T-helper 2 cell treated with Interferon-gamma antibody and Interleukin-4, amounts not matched to agents 5 μg/mL and 100 μg/mL, for 36 hours (primary cell): ENCODE measurements at places on chromosomes 16 and 17.

GRCh38 chr17:32609884-32610650 is 123.3 kb downstream of the CDK5R1 start:
- no peak for DNase-seq

DNA sequence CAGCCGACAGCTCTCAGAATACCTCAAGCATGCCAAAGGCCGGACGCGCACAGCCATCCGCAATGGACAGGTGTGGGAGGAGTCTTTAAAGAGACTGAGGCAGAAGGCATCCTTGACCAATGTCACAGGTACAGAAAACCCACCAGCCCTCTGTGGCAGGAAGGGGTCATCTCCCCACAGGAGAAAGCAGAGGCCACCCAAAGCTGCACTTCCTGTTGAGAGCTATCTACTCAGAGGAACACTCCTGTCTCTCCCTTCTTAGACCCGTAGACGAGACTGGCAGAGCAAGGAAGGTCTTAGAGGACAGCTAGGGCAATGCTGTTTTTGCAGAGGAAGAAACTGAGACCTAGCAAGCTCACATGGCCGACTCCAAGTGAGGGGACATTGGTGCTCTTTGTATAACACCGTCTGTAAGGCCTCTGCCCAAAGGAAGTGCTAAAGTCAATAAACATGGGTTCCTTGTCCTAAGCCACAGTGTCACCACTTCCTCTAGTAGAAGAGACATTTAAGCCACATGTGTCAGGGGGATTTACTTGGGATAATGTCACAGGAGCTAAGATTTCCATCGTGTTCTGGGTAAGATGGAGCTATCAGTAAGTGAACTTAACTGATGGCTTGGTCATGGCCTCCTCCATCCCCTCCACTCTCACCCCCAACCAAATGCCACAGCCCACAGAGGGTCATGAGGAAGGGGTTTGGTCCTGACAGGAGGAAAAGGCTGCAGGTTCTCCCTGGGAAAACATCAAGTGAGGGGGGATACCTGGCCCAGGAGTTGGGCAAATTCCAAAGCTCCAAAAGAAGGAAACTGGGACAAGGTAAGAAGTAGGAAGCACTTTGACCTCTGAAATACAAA is 9.4 kb downstream of the LPO start:
- DNase-seq, result no peak

DNA sequence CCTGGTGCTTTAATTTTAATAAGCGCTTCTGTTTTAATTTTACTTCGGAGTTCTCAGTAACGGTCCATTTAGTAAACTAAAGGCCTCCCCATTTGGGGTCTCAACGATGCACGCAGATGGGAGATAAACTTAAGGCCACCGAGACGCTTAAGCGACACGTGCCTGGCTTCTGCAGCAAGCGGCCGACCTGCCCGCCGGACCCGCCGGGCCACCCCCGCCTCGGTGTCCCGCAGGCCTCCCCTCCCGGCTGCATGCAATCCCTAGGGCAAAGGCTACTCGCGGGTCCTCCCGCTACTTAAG is 592 bp downstream of the GCSH start:
- DNase-seq, result no peak

- no peak for DNase-seq
Observed at GRCh38 chr17:57406981-57407286, 150.6 kb downstream of the MSI2 start.

- DNase-seq, result no peak
Observed at GRCh38 chr17:35069311-35069710, 5.8 kb upstream of the RFFL start.

GRCh38 chr17:54256401-54256929 is 433.7 kb downstream of the KIF2B start:
- DNase-seq, result no peak

GRCh38 chr16:28983644-28984043 is 1.2 kb upstream of the LAT start:
- DNase-seq, result no peak

DNA sequence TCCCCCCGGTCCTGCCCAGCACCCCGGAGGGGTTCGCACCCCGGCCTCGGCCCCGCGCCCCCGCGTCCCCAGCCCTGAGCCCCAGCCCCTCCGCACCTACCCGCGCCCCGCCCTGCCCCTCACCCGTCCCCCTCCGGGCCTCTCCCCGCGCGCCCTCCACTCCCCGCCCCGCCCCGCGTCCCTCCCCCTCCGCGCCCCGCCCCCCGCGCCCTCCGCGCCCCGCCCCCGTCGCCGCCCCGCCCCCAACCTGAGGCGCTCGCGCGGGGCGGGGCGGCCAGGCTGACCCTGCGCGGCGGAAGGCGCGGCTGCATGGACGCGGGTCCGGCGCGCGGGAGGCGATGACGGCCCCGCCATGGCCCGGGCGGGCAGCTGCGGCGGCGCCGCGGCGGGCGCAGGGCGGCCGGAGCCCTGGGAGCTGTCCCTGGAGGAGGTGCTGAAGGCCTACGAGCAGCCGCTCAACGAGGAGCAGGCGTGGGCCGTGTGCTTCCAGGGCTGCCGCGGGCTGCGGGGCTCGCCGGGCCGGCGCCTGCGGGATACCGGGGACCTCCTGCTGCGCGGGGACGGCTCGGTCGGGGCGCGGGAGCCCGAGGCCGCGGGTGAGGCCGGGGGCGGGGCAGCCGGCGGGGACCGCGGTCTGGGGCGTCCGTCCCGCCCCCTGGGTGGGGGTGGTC is at the start of gene SPIRE2:
SPIRE2 (plus strand) TSS at position 277 of the 671 bp plus-strand sequence; CDS start at position 353, 76 bp downstream.
- DNase-seq, result peak; percentile 76

DNA sequence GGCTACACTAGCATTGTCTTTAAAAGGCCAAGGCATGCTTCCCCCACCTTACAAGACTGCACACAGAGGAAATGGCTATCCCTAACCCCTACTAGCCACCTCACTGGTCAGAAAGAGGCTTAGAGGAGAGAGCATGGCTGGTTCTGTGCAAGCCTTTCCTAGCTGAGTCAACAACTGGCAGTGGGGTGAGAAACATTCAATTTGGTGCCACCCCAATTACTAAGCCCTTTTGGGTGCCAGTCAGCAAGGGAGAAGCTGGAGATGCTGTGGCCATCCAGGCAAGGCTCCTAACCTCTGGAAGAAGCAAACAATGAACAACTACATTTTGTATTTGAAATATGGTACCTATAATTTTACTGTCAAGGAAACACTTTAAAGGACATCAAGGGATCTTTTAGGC is 4.7 kb upstream of the KAT7 start:
- DNase-seq, result no peak

- DNase-seq, result no peak
Observed at GRCh38 chr16:65388592-65388991, 266.7 kb upstream of the CDH11 start.

DNA sequence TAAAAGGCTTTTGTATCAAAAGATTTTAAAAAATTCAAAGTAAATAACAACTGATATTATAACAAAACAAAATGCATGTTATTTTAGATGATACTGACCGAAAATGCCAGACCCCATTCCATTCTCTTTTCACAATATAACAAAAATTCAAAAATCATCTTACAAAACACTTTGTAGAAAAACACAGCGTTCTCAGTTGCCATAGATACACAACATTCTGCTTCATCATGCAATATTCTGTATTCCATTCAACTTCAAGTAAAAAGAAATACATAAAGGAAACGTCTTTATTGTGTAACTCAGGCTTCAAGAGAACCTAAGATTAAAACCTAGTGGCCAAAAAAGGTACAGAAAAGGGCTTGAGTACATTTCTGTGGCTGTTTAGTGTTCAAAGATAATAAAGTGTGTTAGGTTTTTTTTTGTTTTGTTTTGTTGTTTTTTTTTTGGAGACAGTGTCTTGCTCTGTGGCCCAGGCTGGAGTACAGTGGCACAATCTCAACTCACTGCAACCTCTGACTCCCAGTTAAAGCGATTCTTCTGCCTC is 250.5 kb downstream of the CEP112 start:
- no peak for DNase-seq

GRCh38 chr16:63315229-63315628 is 1279.0 kb upstream of the CDH8 start:
- DNase-seq, result no peak

DNA sequence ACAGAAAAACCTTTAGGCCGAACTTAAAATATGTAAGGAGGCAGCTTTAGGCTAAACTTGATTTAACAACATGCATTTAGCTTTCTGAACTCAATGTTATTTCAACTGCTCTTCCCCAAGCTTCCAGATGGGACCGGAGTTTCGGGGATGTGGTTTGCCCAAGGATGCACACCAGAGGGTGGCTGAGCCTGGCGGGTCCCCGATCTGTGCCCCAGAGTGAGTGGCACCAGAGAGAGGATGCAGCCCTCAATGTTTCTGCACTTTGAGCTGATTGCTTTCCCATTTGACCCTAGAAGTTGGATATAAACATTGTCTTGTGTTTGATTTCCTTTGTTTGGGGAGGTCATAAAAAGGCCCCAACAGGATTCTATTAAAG is 348.0 kb upstream of the TNRC6C start:
- DNase-seq, result no peak

DNA sequence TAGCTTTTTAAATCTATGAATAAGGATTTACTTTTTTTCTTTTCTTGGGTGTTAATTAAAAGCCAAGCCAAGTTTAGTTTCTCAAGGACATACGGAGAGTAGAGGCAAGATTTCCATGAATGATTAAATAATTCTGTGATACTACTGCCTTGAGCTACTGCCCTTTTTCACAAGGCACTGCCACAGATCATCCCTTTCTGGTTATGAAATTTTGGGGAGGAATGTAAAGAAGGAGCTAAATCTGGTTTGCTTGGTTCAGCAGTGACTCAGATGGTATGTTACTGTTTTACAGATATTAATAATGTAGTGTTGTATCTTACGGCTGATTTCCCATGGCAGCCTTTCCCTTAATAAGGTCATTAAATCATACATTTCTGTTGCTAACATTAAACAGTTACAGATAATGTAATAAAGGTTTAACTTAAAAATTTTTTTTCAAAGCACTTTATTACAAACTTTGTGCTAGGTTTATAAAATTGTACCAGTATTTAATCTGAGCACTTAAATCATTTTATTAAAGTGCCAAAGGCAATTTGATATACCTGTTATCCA is 2.6 kb downstream of the WSB1 start:
- no peak for DNase-seq

DNA sequence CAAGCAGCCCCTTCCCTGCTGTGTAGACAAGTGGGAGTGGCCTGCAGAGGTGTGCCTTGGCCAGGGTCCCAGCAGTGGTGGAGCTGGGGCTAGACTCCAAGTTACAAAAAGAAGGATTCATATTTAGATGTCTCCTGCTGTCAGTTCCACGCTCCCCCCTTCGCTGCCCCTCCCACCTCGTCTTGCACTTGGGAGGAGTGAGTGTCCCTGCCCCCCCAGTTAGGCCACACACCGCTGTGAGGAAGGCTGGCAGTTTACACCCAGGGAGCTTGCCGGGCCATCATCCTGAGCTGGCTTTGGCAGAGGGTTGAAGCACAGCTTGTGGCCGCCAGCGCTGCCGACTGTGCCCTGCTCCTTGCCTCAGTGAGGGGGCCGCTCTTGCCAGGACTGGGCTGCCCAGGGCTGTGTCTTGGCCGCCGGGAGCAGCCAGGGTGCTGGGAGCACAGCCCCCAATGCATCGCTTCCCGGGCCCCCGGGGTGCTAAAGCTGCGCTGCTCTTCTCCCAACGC is 44.3 kb downstream of the ELAC2 start:
- DNase-seq, result no peak

DNA sequence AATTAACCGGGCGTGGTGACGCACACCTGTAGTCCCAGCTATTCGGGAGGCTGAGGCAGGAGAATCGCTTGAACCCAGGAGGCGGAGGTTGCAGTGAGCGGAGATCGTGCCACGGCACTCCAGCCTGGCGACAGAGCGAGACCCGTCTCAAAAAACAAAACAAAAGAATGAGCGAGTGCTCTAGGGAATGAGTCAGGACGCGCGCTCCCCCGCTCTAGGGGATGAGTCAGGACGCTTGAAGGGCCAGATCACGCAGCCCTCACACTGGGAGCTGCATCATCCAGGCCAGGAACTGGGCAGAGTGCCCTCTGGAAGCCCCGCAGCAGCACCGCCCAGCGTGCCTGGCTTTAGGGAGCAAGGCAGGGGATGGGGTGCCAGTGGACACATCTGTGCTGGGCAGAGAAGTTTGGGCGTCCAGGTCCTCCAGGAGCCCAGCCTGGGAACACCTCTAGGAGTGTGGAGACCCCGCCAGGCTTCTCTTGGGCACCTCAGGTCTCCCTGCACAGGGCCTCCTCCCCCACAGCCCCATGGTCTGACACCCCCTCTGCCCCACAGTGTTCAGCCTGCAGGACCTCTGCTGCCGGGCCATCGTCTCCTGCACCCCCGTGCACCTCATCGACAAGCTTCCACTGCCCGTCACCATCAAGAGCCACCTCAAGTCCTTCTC is 3.9 kb upstream of the WFIKKN1 start:
- DNase-seq, result no peak

DNA sequence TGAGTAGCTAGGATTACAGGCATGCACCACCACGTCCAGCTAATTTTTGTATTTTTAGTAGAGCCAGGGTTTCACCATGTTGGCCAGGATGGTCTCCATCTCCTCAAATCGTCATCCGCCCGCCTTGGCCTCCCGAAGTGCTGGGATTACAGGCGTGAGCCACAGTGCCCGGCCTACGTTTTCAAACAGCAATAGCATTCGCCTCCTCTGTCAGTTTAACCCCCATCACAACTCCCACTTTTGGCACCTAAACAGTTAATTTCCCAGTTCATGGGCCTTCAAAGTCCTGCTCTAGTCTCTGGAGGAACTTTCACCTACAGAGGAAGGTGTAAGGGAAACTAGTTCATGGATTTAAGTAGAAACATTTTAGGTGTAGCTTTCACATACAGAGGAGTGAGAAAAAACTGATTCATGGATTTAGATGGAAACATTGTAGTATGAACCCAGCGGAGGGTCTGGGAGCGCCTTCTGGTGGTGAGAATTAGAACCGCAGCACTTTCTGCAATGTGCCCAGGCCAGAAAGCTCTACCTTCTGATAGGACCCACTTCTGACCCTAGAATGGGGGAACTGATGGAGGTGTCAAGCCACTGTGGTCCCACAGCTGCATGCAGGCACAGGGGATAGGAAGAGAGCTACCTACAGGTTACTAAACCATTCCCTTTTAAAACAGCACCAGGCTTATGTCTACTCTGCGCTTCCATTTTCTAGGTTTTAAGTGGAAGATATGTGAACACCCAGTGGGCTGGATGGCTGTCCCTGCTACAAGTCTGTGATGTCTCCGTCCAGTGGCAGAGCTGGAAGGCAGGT is 12.0 kb upstream of the MEOX1 start:
- peak; percentile 57 for DNase-seq

DNA sequence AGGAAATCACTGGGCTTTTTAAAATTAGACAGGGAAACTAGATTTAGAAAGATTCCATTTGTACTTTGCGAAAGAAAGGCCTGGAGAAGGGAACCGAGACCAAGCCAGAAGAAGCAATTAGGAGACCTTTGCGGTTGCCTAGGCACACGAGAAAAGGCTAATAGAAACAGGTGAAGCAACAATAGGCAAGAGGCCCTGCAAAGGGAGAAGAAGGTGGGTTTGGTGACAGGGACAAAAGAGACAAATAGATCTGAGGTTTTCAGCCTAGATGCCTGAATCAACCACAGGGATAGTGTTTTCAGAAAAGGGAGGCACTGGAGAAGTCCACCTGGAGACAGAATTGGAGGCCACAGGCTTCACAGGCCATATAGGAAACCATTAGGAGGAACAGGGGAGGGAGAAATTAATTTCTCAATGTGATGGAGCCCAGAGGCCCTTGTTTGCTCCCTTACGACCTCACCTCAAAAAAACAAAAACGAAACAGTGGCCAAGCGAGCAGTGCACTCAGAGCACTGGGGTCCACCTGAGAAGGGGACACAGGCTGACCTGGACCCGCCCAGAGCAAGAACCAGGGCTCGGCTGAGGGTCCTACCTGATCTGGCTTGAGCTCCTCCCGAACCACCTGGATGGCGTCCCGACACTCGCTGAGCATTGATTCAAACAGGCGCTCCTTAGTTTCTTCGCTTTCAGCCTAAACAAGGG is 22.3 kb downstream of the SRP68 start:
- DNase-seq, result no peak
